ENCODE measurements at places on chromosomes 2 and 18.

- DNase-seq: no peak
Observed at GRCh38 chr18:50829644-50830043, 9.8 kb upstream of the MRO start.

DNA sequence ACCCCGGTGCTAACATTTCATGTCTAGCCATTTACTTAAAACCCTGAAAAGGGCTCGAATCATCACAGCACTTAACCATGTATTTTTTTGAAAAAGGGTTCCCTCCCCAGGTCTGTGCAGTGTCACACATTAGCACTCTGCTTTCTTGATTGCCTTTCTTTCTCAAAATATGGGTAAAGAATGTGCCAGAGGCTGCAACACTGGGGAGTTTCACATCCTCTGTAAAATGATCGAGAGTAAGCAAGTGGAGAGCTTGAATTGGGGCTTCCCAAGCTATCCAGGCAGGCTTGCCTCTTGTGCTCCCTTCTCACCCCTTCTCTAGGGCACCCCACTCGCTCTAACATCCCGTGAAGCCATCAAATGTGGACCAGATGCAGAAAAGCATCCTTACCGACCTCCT is 177.0 kb upstream of the CCDC68 start:
- no peak for DNase-seq

- DNase-seq: no peak
Observed at GRCh38 chr2:70944111-70944690, 8.5 kb downstream of the ATP6V1B1 start.

DNA sequence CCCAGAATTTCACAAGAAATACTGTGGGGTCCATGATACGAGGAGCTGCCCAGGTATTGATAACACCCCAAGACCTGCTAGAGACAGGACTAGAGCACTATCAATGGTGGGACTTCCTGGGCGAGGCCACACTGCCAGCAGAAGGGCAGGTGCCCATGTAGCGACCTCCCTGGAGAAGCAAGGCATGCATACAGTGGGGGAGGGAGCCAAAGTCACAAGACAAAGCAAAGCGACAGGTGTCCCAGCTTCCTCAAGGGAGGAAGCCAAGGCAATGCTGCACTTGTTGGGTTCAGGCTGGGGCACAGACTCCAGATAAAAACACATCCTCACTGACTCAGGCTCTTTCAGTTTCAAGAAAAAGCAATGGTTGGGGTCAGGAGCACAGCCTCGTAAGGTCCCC is 7.5 kb downstream of the CD207 start:
- no peak for DNase-seq

GRCh38 chr2:64943387-64944150 is 45.6 kb upstream of the SLC1A4 start:
- DNase-seq: no peak

DNA sequence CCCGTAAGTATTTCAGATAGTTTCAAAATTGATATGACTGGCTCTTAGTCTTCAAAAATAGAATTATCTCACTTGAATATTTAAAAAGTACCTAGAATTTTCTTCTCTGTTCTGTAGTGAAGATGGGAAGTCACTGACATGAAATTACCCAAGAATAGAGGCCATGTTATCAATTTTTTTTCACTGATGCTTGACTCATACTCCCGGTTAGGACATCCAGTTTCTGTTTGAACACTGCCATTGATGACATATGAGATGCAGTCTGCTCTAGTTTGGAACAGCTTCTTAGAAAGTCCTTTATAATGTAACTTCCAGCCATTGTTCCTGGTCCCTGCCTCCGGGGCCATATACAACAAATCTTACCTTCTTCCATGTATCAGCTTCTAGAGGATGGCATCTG is 26.0 kb downstream of the MAP3K20 start:
- DNase-seq: no peak

DNA sequence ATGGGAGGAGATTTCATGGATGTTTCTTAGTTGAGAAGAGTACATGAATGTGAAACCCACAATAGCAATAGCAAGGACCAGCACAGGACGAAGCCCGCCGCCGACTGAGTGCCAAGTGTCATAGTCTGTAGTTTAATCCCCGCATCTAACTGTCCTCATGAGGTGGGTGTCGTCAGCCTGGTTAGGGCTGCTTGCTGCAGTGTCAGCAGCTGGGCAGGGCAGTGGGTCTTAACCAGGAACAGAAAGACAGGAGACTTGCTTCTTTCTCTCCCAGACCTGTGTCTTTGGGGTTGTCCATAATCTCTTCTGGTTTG is 146.6 kb downstream of the VAPA start:
- no peak for DNase-seq

DNA sequence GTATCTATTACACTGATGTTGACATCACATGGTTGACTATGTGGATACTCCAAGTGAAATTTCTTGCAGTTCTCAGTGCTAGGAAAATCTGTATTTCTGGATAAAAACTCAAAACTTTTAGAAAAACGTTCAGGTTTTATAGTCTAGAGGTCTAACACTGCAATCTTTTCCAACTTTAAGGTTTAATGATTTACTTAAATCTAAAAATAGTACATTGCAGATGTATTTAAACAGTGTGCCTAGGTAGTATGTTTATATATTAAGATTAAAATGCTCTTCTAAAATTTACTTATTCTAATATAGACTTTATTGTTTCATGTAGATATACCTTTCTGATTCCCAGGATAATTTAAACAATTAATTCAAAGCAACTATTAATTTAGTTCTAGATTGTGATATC is 98.3 kb downstream of the SH3YL1 start:
- no peak for DNase-seq

- DNase-seq: no peak
Observed at GRCh38 chr18:54916507-54916906, 42.8 kb downstream of the CCDC68 start.

- DNase-seq: no peak
Observed at GRCh38 chr2:190849774-190850173, 30.8 kb upstream of the GLS start.

DNA sequence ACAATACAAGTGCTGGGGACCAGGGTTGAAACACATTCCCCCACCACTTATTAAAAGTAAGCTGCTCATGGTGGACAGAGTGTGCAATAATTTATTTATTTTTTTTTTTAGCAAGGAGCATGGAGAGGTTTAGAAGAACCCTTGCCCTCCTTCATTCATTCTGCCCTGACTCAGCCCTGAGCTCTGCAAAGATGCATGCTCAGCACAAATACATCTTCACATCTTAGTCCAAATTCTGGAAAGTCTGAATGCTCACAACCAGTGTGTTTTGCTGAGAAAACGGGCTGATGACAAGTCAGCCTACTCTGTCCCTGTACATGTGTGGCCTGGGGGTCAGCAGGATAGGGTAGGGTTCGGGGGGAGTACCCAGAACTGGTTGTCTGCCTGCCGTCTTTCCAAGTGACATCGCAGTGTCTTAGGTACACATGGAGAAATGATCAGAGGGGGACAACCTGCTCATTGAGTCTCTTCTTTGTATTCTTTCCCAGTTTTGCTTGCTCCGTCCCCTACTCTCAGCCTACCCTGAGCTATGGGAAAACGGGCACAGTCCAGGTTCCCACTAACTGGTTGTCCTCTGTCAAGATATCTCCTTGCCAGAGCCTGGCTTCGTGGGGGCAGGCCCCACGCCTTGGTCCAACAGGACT is 76.4 kb downstream of the ADD2 start:
- no peak for DNase-seq

DNA sequence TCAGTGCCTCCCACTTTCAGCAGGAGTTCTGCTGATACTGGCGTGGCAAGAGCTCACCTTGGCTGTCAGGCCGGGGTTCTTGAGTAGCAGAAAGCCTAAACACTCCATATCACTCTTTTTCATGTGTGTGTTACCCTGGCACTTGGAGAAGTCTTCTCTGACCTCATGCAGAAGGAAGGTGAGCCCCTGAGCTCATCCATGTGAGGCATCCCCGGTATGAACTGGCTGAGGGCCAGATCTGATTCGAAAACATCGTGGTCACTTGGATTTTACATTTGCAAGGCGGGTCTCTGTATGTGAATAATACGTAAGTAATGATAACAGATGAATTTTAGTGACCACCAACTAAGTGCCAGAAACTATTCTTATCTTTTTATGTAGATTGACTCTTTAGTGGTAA is 93.6 kb downstream of the RAPGEF4 start:
- DNase-seq: no peak

DNA sequence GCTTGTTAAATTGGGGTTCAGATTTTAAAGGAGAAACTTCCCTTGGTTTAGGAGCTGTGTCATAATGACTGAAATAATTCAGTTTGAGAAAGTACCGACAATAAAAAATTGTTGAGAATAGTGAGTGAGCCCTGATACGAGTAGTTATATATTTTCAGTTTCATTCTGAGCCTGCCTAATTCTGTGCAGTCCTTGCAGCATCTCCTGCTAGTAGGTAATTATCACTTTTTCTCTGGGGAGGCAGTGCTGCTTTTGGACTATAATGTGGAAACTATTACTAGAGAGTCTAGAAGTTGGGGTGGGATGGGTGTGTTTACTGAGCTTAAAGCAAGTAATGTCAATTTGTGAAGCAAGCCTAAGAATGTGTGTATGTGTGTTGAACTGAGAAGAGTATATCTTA is 21.7 kb downstream of the ZNF638 start:
- no peak for DNase-seq

DNA sequence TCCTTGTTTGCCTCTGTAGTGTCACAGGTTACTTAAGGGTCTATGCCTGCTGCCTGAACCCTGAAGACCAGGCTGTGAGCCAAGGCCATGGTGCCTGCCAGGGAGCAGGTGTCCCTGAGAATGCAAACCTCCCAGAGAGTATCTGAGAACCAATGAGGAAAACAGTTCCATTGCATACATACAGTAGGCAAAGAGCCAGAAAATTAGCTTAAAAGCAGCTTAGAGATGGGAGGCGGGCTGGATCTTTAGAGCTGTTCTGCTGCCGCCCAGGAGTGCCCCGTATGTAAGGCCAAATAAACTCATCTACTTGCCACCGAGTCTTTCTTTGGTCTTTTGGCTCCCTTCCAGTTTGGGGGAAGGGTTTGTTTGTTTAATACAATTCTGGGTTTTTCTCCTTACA is 327.9 kb downstream of the CLIP4 start:
- DNase-seq: no peak

DNA sequence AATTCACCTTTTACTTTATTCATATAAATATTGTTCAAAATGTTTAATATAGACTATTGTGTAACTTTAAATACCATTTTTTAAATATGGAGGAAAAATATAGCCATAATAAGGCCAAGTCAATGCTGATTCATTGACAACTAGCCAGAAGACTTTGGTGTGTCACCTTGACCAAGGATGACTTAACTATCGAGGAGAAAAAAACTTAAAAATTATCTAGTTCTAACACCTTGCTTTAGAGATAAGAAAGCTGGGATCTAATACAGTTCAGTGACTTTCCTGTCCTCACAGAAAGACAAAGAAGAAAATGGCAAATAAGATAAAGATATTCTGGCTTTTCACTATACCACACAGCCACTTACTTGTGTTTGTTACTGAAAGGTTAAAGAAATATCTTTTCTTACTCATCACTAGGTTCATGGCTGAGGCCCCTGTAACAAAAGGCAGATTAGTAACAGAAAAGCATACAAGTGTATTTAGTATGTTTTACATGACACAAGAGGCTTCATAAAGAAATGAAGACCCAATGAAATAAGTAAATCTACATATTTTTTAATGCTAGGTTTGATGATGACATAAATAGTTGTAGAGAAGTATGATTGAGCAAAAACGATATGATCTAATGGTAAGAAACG is 65.9 kb upstream of the LRRTM1 start:
- no peak for DNase-seq

DNA sequence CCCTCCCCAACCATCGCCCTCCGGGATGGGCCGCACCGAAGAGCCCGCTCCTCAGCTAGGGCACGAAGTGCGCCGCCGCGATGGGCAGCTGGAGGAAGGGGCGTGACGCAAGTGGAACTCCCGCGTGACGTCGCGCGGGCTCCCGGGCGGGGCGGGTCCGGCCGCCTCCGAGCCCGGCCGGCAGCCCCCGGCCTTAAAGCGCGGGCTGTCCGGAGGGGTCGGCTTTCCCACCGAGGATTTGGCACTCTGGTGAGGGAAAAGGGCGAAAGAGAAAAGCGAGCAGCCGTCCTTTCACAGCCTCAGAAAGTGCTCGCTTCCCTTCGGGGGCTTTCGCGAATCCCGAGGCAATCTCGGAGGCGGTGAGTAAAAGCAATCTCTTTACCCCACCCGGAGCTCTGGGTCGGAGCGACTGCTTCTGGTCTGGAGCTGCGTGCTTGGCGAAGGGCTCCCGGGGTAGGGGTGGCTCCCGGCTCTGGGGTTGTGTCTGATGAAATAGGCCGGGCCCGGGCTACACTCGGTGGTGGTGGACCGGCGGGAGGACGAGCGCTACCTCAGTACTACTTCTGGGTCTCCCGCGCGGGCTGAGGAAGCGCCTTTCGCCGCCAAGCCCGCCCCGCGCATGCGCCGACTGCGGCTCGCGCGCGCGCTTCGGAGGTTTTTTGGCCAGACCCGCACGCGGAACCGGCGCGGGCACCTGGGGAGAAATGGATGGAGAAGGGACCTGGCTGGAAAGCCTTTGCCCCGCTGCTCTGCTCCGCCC is at the start of gene RBBP8:
Gene RBBP8 (plus strand): TSS at position 123 of the 760 bp plus-strand sequence. CDS start 3,524 bp downstream, outside the sequence.
- DNase-seq: peak; percentile 77

- DNase-seq: no peak
Observed at GRCh38 chr18:48589797-48590519, 51.1 kb downstream of the CTIF start.

- no peak for DNase-seq
Observed at GRCh38 chr18:79381811-79382311, 13.9 kb upstream of the NFATC1 start.

DNA sequence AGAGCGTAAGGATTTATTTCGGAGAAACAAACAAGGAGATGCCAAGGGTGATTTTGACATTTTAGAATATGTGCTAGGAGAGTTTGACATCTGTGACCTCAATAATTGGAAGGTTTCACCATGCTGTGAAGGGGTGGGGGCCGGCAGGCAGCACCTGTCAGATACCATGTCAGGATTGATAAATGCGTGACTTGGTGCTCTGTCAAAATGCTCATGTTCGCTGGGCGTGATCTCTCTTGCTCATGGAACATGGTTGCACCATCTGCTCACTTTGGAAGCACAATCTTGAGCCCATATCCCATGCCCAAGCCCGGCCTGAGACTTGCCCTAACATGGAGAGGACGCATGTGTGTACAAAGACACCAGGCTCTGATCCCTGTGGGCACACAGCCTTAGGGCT is 347.6 kb downstream of the RNF144A start:
- DNase-seq: no peak

DNA sequence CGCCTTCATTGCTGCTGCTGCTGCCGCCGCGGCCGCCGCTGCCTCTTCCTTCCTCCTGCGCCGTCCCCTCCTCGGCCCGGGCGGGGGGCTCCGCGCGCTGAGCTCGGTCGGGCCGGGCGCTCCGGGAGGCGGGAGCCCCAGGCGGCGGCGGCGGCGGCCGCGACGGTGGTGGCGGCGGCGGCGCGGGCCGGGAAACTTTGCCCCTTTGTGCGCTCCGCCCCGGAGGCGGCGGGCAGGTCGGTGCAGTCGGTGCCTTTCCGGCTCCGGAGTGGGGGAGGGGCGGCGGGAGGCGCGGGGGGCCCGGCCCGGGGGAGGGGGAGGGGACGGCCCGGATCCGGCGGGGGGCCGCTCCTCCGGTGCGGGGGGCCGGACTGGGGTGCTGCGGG is 205 bp downstream of the TET3 start:
- DNase-seq: peak; percentile 52

- no peak for DNase-seq
Observed at GRCh38 chr2:202065876-202066275, 7.2 kb upstream of the KIAA2012 start.

All from progenitor cell of endocrine pancreas (in vitro differentiated cells).